Activated CD4-positive, alpha-beta T cell treated with anti-CD3 and anti-CD28 coated beads, Interleukin-2, Interleukin-4, amounts not matched to agents 100 ng/mL and 50 ng/mL, durations not matched to agents 16 hours and 8 hours (primary cell): ENCODE measurements at places on chromosomes 3 and 15.
A peak's percentile ranks its signal among the peaks of the same experiment; 100 is the strongest.

- no peak for DNase-seq
Measured at GRCh38 chr3:170164717-170165116, 16.8 kb downstream of the PHC3 start.

- no peak for DNase-seq
Measured at GRCh38 chr15:81032818-81033217, 32.1 kb downstream of the TLNRD1 start.

- DNase-seq: peak; percentile 27
Measured at GRCh38 chr3:107910713-107911259, 180.0 kb downstream of the CD47 start.

DNA sequence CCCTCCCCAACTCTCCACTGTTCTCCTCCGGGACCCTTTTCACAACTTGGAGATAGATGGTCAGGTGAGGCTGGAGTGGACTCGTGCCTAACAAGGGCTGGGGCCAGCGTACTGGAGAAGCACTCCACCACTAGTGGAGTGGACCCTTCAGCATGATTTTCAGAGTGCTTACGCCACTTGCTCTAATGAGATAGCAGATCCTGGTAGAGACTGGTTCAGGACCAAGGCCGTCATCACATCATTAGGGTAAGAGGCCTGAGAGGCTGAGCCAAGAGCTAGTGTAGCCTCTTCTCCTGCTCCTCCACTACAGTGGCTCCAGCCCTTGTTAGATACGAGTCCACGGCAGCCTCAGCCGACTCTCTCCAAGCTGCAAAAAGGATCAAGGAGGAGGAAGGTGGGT is 66.9 kb upstream of the NTRK3 start:
- no peak for DNase-seq

- DNase-seq: no peak
Measured at GRCh38 chr3:8985411-8985831, 22.1 kb upstream of the RAD18 start.

- DNase-seq: peak; percentile 57
Measured at GRCh38 chr15:62658498-62658897, 384.0 kb upstream of the TPM1 start.

GRCh38 chr3:29610781-29611180 is 329.9 kb downstream of the RBMS3 start:
- DNase-seq: no peak

DNA sequence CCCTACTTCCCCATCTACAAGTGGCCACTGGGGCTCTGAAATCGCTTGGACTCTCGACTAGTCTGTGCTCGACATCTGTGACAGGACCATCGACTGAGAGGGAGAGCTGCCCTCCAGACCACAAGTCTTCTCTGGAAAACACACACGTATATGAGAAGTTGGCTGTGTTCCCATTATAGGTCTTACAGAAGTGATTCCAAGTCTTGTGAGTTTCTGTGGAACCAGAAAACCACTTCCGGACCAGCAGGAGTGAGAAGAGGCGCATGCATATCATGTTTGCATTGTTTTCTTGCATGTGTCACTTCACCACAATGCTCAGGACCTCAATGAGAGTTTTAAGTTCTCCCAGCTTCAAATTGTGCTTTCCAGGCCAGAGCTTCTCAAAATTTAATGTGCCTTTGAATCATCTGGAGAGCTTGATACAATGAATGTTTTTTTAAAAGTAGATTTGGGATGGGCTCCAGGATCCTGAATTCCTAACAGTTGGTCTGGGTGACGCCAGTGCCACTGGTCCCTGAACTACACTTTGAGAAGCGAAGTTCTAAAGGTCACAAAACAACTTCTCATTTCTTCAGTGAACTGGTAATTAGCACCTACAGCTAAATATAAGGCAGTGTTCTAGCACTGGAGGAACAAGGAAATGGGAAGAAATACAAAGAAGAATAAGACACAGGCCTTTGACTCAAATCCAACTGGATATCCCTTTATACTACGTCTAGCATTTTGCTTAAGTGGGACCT is 15.7 kb downstream of the LIPC start:
- DNase-seq: no peak

GRCh38 chr3:172447611-172448579 is at the start of gene GHSR:
Gene GHSR (minus strand): TSS chr3:172448456. CDS start chr3:172448413, 43 bp downstream.
- DNase-seq: no peak

GRCh38 chr15:48486228-48486627 is 155.0 kb downstream of the DUT start:
- DNase-seq: peak; percentile 19

- DNase-seq: peak; percentile 40
Measured at GRCh38 chr3:25663869-25664811, 567 bp downstream of the TOP2B start.

DNA sequence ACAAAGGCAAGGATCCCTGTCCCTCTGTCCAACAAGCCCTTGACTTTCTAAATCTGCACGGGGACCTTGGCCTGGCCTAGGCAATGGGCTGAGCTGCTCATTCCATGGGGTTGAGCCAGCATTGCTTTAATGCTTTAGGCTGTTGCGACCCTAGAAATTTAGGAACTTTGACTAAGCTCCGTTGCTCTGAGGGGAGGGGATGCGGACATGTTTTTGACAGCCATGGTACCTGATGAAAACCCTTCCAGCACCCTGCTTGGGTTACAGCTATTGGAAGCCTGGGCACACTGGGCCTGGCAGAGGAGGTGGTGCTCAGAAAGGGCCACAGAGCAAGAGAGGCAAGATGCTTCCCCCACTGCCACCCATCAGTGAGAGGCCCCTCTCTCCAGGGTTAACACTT is 37.1 kb downstream of the SYNM start:
- no peak for DNase-seq

DNA sequence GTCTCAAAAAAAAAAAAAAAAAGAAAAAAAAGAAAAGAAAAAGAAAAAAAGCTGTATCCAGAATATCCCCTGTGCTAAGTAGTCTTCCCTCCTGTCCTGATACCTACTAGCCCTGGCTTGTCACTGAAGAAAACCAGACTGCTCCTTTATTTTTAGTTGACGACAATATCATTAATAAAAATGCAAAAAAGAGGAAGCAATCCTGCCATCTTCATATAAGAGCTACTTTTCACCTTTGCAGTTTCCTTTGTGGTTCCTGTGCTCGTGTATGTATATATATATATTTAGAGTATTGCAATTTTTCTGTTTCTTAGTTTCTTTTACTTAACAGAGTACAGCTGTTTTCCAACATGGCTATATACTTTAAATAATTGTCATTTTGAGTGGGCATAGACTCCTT is 13.6 kb downstream of the C3orf20 start:
- no peak for DNase-seq

- DNase-seq: no peak
Measured at GRCh38 chr3:100155128-100155527, 40.8 kb upstream of the FILIP1L start.

GRCh38 chr3:52537726-52538421 is 1.5 kb downstream of the UQCC5 start:
- DNase-seq: no peak

- DNase-seq: no peak
Measured at GRCh38 chr15:72560458-72560857, 86.3 kb downstream of the ARIH1 start.

DNA sequence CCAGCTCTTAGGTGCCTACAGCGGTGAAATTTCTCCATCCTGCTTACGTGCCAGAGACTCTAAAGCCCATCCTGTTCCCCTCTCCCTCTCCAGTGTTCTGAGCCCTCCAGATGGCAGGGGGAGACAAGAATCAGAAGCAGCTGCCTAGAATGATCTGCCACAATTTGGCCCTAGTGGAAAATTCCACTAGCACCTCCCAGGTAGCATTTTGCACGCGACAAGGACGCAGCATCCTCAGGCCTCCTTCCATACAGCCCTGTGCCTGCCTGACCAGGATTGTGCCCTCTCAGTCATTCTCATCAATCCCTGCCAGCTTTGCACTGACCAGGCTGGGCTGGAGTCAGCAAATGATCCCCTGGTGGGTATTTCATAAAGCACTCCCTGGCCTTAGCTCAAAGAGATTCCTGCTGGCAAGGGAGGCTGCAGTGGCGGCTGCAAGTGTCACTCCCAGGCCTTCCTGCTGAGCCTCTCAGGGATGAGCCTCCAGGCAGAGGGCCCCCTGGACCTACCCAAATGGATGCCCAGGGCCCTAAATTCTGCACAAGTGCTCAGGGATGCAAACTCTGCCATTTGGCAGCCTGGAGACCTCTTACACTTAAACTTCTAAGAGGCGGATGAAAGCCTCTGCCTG is 130.2 kb upstream of the ATP2B2 start:
- no peak for DNase-seq

DNA sequence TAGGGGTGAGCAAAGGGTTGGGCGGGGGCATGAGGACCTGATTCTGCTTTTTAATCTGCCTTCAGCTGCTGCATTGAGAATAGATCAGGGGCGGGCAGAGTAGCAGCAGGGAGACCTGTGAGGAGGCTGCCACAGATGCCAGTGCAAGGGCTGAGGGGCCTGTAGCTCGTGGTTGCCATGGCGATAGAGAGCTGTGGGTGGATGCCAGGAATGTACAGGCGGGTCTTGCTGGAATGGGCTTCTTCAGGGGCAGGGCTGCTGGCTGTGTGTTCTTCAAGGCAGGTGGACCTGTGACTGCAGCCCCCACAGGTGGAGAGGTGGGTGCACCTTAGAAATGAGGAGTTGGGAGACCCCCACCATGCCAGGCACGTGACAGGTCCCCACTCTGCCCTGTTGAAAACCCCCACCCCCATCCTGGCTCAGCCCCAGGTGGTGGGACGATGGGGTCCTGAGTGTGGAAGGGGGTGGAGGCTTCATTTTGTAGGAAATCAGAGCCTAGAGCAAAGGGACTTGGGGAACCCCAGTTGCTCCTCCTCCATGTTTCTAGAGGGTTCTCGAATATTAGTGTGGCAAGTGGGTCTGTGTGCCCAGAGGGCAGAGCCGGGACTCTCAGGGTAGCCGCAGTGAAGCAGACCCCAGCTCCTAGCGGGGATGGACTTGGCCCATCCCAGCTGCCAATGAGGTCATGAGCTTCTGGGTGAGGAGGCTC is 38.3 kb downstream of the SLC6A6 start:
- no peak for DNase-seq

- DNase-seq: no peak
Measured at GRCh38 chr15:62112616-62113593, 46.1 kb downstream of the C2CD4A start.

DNA sequence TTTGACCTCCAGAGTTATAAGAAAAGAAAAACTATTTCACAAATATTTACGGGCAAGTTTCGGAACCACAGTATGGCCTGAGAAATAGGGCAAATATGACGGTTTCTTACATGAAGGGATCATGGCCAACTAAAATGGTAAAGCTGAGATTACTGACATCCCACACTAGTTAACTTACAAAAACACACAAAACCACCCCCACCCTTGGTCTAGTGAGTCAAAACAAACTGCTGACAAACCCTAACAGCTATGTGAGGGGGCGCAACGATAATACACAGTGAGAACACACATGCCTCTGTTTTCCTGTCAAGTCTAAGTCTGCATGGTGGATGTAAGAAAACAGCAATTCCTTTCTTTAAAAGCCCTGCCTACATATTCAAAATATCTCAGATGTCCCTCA is 32.3 kb downstream of the CBLB start:
- DNase-seq: peak; percentile 82

DNA sequence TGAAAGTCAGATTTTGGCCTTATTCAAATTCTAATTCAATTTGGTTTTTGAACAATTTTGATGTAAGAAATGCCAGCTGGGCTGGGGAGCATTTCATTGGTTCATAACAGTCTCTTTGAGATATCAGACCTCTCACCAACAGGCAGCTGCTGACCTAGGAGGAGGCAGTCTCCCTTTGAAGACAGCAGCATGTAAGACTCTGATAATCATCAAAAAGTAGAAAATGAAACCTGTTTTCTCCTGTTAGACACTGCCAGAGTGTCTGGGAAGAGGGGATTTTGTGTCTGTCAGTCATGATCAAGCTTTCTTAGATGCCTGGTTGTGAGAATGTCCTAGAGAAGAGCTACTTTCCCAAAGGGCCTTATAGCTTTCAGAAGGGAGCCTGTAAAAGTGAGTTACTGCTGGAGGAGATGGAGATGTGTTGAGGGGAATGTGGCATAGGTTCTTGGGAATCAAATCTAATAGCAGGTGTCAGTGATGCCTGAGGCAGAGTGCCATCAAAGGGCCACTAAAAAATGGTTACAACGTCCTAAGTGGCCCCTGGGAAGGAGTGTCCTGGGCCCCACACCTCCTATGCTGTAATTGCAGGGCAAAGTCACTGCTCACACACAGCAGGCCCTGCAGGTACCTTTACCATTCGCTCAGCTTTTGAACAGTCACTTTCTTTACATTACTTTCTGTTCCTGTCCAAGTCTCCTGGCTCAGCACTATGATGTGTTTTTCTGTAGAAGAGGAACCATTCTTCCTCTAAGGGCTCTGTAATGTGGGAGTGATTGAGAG is 43.1 kb downstream of the FSTL1 start:
- no peak for DNase-seq

- DNase-seq: no peak
Measured at GRCh38 chr3:35601959-35602358, 37.4 kb upstream of the ARPP21 start.

DNA sequence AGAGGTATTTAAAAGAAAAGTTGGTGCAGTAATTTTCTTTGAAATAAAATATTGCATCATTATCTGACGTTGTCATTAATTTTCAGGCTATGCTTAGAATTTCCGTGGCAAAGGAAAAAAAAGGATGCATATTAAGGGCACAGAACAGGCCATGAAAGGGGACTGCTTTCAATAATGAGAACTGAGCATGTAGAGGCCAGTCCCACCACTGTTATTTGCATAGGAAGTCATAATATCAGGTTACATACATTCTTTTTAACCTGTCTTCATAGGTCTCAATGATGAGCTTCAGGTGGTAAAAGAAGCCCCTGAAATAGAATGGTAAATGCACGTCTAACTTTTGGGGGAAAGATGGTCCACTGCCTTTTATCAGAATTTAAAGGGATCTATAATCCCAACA is 272.1 kb upstream of the ALCAM start:
- DNase-seq: no peak

- DNase-seq: no peak
Measured at GRCh38 chr3:138363322-138363721, 14.9 kb downstream of the MRAS start.

DNA sequence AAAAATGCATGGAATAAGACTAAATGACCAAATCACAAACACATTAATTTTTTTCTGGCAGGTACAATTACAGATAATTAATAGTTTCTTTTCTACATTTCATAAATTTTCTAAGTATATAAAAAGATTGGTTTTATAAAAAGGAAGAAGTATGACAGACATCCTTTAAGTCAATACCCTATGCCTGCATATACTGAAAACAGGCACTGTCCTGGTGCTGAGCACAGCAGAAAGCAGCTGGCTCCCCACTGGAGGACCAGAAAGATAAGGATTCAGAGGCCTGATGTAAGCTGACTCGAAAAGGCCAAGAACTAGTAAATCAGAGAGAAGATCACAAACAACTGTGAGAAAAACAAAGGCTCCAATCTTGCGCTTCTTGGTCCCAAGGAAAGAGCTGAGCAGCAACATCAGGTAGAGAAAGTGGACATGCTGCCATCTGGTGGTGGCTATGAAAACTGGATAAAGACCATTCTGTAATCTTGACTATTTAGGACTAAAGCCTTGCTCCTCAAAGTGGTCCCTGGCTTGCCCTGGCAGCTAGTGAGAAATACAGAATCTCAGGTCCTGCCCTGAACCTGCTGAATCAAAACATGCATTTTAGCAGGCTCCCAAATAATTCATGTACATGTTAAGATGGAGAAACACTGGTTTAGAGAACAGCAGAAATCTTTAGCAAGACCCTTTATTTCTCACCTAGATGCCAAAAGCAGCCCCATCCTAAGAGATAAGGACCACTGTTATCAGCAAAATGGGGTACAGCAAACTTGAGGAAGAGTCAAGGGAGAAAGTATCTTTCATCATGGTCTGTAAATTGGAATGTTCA is 76.0 kb downstream of the TRANK1 start:
- DNase-seq: peak; percentile 60

- DNase-seq: no peak
Measured at GRCh38 chr3:16073203-16073602, 101.3 kb upstream of the GALNT15 start.
